Fibroblast of skin of abdomen (primary cell): ENCODE measurements at places on chromosomes 7 and 10.

DNA sequence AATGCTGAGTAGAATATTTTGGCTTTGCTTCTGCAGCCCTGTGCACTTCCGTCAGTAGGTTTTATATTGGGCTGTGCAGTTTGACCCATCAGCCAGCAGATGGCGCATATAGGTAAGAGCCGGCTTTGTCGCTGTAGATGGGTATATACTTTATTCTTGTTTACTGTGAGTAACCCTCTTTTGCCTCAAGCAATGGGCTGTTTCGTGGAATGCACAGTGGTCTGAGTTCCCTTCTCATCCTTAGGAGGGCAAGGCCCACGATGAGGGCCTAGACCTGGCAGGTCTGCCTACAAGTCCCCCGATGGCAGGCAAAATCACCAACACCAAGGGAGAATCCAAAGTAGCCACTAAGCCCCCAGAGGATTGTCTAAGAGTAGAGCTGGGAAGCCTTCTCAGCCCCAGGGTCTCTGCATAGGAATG lies 1002.9 kb upstream of the KCND2 start:
- peak; percentile 66 for DNase-seq

DNA sequence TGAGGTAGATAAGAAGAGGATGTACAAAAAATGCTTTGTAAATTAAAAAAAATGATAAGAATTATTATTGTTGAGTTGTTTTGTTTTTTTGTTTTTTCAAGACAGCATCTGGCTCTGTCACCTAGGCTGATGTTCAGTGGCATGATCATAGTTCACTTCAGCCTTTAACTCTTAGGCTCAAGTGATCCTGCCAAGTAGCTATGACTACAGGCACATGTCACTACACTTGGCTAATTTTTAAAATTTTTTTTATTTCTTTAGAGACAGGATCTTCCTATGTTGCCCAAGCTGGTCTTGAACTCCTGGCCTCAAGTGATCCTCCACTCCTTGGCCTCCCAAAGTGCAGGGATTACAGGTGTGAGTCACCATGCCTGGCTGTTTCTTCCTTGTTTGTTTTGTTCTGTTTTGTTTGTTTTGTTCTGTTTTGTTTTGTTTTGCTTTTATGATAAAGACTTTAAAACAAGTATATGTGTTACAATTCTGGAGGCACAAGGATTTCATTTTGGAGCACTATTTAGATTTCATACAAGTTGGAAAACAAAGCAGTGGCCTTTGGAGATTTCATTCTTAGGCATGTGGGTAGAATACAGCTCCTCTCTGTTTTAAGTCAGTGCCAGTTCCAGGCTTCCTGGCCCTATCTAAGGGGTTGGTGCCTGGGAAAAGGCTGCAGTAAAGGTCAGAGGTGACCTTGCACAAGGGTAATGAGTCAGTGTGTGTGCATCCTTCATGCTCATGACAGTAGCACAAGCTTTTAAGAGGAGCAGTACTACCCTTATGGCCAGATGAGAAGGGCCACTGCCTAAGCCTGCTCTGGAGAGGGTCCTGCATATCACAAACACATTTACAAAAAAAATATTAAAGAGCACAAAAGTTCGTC lies 17.9 kb downstream of the FGFBP3 start:
- no peak for DNase-seq

- no peak for DNase-seq
These were observed 189.2 kb downstream of the FAM107B start for GRCh38 chr10:14585287-14586193.

GRCh38 chr10:36531621-36532020 lies 593.8 kb upstream of the ANKRD30A start:
- DNase-seq: peak; percentile 44

DNA sequence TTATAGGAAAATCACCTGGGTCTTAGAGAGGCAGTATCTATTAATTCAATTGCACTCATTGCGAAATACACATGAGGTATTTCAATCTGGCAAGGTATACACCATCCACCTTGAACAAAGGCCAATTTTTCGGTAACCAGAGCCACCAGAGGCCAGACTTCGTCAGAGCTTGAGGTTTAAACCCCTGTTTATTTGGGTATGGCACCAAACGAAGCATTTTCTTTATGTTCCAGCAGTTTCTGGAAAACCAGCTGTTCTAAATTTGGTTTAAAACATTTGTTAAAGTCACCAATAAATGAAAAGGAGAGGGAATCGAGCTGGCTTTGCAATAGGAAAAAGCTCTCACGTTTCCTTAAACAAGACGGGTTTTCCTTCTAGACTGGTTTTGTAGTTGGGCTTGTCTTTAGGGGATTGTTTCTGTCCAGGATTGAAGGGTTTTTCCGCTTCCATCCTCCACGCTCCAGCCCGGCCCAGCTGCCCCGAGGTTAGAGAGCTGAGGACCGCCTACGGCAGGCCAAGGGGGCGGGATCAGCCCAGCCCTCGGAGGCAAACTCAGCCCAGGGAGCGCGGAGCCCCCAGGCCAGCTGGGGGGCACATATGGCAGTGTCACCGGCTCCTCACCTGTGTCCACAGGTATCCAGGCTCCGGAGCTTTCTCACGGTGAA lies 539.4 kb upstream of the MGMT start:
- DNase-seq: no peak

DNA sequence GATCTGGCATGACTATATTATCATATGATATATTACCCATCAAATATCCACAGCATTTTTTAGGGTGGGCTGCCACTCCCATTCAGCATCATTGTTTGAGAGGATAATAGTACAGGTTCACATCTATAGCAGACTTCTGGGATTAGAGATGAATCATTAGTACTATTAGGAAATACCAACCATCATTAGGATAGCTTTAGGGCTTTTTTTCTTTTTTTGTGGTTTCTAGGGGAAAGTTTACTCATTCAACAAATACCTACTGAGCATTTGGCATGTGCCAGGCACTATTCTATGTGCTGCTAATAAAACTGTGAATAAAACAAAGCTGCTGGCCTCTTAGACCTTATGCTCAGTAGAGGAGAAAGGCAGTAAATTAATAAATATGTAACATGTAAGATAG lies 40.6 kb downstream of the NHLRC2 start:
- DNase-seq: peak; percentile 59

DNA sequence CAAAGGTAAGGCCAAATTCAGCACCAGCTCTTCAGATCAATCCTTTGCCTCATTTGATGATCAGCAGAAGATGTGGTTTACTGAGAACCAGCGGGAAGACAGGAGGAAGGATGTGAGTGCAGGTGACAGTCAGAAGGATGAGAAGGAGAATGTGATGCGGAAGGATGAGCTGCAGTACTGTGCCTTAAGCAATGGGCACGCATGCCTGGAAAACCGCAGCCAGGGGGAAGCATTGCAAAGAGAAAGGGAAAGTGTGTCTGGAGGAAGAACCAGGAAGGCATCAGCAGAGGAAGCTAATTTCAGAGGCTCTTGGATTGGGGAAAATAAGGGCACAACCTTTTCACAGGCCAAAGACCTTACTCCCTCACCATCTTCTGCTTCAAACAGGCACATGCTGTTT lies 25.7 kb downstream of the C10orf71 start:
- DNase-seq: no peak

DNA sequence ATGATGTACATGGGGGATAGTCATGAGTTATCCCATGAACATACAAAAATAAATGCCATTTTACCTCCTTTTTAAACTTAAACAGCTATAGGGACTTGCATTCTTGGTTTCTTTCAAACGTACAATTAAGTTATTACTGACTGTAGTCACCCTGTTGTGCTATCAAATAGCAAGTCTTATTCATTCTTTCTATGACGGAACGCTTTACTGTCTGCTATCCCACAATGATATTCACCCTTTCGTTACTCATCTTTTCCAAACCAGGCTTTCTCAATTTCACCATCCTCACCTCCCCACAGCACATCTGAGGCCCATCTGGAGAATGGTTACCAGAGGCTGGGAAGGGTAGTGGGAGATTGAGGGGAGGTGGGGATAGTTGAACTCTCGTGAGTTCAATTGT lies 218.8 kb downstream of the PHF14 start:
- peak; percentile 56 for DNase-seq

- peak; percentile 95 for DNase-seq
These were observed 829.0 kb downstream of the TNS3 start for GRCh38 chr7:46752881-46753366.

DNA sequence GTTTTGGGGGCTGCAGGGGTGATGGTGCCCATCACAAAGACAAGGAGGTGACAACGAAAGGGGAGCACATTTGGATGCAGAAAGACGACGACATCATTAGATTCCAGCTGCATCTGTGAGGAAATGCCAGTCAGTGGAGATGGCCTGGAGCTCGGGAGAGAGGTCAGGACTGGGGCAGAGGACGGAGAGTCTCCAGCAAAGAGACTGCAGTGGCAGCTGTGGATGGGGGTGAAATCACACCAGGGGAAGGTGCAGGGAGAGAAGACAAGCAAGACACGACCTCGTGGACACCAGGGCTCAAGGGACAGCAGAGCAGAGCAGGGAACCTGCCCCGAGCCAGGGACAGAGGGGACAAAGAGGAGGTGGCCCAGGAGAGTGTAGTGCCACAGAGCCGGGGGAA lies 203.4 kb downstream of the PRPF18 start:
- no peak for DNase-seq

GRCh38 chr7:41911792-41912191 lies 208.9 kb upstream of the INHBA start:
- DNase-seq: peak; percentile 95

GRCh38 chr10:6320320-6321010 lies 117.7 kb downstream of the PFKFB3 start:
- no peak for DNase-seq

DNA sequence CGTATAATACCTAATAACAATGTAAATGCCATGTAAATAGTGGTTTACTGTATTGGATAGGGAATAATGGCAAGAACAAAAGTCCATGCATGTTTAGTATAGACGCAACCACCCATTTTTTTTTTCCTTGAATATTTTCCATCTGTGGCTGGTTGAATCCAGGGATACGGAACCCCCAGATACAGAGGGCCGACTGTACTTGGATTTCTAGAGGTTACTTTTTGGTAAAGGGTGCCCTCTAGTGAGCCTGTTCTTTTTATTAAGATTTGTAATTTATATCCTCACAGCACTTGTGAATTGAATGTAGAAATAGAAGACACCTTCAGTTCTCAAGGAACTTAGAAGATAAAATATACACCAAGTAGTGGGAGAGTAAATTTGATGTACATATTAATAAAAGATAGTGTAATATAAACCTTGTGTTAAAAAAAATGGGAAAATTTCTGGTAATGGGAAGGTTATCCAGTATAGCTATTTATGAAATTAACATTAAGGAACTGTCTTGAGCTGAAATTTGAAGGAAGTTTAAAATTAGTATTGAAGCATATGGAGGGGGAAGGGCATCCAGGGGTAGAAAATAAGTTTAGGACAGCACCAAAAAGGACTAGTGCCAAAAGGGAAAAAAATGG lies 32.0 kb downstream of the EXOC6 start:
- peak; percentile 44 for DNase-seq
